ENCODE measurements at places on chromosomes 5 and 9.

DNA sequence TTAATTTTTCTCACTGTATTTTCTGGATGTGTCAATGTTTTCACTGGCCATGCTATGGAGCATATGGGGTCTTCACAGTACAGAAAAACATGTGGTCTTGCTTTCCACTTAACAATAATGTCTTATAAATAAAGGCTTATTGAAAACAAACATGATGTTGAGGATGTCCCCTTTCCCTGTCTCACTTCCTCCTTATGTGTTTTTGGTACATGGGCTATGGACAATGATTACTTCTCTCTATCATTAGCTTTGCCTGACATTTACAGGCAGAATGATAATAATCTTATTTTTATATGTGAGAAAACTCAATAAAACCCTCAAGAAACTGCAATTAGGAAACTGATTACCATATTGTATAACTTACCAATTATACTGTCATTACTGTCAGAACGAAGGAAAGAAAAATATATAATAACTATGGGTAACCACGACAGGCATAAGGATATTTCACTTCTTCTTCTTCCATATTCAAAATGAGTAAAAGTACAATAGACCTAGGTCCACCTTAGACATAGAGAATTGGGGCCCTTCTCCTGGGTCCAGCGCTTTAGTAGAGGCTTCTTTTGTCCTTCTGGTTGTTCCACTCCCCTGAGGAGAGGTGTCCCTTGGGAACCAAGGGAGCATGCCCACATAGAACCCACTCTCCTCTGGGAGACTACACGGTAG is 375.0 kb downstream of the MAN2A1 start:
- DNase-seq, result no peak
- no peak overlapping the region for H3K27ac ChIP-seq
- H3K36me3 ChIP-seq, result no peaks in the 10 kb centered on the region
- H3K27me3 ChIP-seq, result no peaks in the 10 kb centered on the region
- no peak overlapping the region for H3K4me3 ChIP-seq

- no peaks in the 10 kb centered on the region for H3K36me3 ChIP-seq
- H3K27ac ChIP-seq, result no peak overlapping the region
- DNase-seq, result no peak
- no peaks in the 10 kb centered on the region for H3K4me1 ChIP-seq
Observed at GRCh38 chr5:20537911-20538703, 550.1 kb upstream of the CDH18 start.

GRCh38 chr5:143217065-143217803 is 186.3 kb downstream of the NR3C1 start:
- H3K36me3 ChIP-seq, result no peaks in the 10 kb centered on the region
- DNase-seq, result no peak
- no peak overlapping the region for H3K4me3 ChIP-seq
- H3K27ac ChIP-seq, result no peak overlapping the region

DNA sequence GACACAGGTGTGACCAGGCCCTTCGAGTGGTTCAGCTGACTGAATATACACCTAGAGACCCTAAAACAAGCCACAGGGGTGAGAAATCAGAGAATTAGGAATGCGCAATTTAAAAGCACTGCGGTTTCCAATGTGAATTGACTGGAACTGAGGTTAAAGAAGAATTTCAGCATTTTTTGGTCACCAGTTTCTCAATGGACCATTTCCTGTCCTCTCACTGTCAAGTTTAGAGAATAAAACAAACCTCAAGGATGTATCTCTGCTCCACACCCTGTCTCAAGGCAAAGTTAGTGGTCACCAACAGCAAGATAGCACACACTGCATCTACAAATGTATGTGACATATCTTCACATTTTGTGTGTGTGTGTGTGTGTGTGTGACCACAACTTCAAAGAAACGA is 143.8 kb upstream of the MAP3K1 start:
- peak overlapping the region; percentile 18 for H3K27ac ChIP-seq
- no peaks in the 10 kb centered on the region for H3K27me3 ChIP-seq
- H3K4me1 ChIP-seq, result no peaks in the 10 kb centered on the region
- no peaks in the 10 kb centered on the region for H3K36me3 ChIP-seq

- H3K27ac ChIP-seq, result no peak overlapping the region
- no peak for DNase-seq
- H3K4me3 ChIP-seq, result no peak overlapping the region
- H3K27me3 ChIP-seq, result no peaks in the 10 kb centered on the region
Observed at GRCh38 chr5:103669615-103670014, 107.0 kb upstream of the NUDT12 start.

DNA sequence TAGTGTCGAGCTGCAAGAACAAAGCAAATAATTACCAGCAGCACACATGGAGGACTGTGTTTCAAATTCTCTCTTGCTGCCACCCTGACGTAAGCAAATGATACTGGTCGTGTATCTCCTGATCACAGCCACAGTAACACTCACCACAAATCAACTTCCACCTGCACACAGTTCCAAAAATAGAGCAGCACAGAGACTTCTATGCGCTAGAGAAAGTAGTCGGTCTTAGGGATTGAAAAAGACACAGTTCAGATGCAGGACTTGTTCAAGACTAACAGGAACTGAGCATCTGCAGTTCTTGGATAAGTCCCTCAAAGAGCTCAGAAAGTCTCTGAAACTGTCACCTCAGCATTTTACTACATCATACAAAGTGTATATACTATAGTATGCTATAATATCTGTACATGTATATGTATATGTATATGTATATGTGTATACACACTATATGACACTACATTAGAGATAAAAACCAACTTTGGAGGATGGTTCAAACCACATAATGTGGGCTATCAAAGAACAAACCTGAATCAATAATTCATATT is 279.0 kb downstream of the GLIS3 start:
- H3K4me1 ChIP-seq, result no peaks in the 10 kb centered on the region
- H3K27me3 ChIP-seq, result no peaks in the 10 kb centered on the region
- H3K27ac ChIP-seq, result no peak overlapping the region

DNA sequence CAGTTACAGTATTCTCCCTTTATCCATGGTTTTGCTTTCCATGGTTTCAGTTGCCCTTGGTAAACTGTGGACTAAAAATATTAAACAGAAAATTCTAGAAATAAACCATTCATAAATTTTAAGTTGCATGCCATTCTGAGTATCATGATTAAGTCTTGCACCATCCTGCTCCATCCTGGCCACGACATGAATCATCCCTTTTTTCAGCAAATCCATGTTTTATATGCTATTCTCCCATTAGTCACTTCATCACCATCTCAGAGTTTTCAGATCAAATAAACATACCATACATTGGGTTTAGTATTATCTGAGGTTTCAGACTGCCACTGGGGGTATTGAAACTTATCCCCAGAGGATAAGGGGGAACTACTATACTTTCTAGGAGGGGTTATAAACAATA is 234.4 kb upstream of the ATP10B start:
- H3K27me3 ChIP-seq, result no peaks in the 10 kb centered on the region
- H3K4me3 ChIP-seq, result no peak overlapping the region
- no peaks in the 10 kb centered on the region for H3K36me3 ChIP-seq

- no peak overlapping the region for H3K27ac ChIP-seq
- no peaks in the 10 kb centered on the region for H3K27me3 ChIP-seq
- no peak for DNase-seq
- H3K36me3 ChIP-seq, result no peaks in the 10 kb centered on the region
- peaks cover 4% of the 10 kb centered on the region for H3K4me1 ChIP-seq
- H3K4me3 ChIP-seq, result no peak overlapping the region
Observed at GRCh38 chr9:88458716-88459465, 70.6 kb downstream of the SPIN1 start.

- no peak overlapping the region for H3K4me3 ChIP-seq
- H3K36me3 ChIP-seq, result no peaks in the 10 kb centered on the region
- DNase-seq, result no peak
- no peaks in the 10 kb centered on the region for H3K4me1 ChIP-seq
- H3K27ac ChIP-seq, result no peak overlapping the region
Observed at GRCh38 chr5:158910782-158911692, 188.7 kb downstream of the EBF1 start.

DNA sequence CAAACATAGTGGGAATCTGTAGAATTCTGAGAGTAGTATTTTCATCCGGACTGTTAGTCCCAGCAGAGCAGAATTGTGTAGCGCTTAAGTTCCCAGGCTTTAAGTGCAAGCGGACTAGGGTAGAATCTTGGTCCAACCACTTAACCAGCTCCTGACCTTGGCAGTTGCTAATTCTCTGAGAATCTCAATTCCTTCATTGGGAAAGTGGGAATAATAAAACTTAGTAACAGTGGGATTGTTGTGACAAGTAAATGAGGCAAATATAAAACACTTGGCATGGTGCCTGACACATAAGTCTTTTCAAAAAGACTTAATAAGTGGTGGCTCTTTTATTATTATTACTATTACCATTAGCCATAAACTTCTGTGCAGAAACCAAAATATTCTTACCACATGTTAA is 8.4 kb upstream of the SLC1A3 start:
- H3K4me3 ChIP-seq, result no peak overlapping the region
- no peaks in the 10 kb centered on the region for H3K27me3 ChIP-seq
- H3K4me1 ChIP-seq, result no peaks in the 10 kb centered on the region
- H3K27ac ChIP-seq, result no peak overlapping the region
- H3K36me3 ChIP-seq, result no peaks in the 10 kb centered on the region

All from right lobe of liver (tissue), 6 donors.